Epithelial cell of proximal tubule (primary cell): ENCODE measurements at places on chromosomes 16 and 17.
A peak's percentile ranks its signal among the peaks of the same experiment; 100 is the strongest.

- no peak for DNase-seq
Measured at GRCh38 chr17:28416703-28417311, 10.8 kb upstream of the SLC46A1 start.

- DNase-seq, result no peak
Measured at GRCh38 chr17:41982026-41982760, 15.6 kb downstream of the CNP start.

GRCh38 chr16:84795329-84796053, 24.3 kb upstream of the CRISPLD2 start:
- peak; percentile 35 for DNase-seq

DNA sequence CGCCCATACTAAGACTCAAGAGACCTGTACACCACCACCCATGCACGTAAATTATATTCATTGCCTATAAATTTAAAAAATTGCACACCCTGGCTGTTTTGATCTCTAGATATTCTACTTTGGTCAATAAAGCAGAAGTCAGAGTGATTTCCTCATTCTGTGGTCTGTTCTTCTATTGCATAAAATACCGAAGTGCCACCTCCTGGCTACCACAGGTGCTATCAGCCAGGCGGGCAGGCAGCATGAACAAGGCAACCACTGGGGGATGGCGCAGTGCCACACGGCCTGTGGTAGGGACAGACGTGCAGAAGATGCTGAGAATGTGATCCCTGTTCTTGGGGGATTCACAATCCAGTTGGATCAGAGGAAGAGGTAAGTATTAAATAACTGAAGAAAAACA, 122.3 kb downstream of the CDK5R1 start:
- DNase-seq, result no peak

DNA sequence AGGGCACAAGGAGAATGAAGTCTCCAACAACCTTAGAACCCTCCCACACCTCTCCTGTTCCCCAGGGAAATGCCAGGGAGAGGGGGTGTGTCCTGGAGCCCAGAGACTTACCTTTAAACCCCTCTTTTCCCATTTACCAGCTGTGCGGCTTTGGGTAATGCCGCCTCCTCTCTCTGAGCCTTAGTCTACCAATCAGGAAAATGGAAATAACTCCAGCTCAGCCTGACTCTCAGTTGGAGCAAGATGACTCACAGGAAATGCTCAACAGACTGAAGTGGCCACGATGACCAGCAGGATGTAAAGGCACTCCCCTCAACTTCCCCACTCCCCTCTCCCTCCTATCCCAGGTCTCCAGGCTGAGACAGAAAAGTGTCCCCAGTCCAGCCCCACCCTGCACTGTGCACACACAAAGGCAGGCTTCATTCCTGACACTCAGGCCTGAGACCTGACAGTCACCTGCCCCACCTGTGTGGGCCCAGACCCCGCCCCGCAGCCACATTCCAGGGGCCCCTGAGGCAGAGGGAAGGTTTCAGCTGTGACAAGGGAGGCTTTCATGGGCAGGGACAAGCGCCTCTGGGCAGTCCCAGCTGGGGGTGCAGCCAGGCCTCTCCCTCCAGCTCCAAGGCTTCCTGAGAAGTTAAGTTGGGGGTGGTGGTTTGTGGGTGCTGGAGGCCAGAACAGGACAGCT, 3.0 kb upstream of the KRT15 start:
- DNase-seq, result no peak

DNA sequence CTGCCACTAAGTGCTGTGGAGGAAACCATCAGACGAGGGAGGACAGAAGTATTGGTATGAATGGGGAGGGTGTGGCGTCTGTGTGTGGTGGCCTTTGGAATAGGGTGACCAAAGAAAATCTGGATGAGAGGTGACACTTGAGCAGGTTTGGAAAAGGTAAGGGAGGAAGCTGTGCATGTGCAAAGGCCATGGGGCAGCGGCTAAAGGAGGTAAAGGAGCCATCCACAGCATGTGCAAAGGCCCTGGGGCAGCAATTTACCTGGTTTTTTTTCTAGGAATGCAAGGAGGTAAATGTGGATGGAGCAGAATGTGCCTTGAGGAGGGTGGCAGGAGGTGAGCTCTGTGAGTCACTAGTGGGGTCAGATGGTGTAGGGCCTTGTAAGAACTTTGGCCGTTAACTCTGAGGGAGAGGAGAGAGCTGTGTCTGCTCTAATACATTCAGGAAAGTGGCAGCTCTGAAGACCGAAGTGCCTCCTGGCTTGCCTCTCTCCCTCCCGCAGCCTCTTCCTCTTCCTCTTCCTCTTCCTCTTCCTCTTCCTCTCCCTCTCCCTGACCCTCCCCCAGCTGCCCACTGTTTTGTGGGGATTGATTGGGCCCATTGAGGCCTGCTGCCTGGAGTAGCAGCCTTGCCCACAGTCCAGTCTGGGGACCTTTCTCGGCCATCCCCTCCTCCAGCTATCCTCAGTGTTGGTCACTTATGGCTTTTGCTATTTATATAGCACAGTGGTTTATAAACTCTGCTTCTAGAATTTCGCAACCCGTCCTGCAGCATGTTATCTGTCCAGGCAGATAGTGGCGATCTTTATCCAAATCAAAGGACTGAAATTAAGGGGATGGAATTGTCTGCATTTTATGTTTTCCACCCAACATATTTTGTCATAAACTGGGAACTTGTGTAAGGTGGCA, 38.7 kb downstream of the CMIP start:
- DNase-seq, result no peak

- DNase-seq, result no peak
Measured at GRCh38 chr16:67674851-67675578, 8.4 kb downstream of the C16orf86 start.

- DNase-seq, result no peak
Measured at GRCh38 chr17:16935786-16936185, 36.1 kb downstream of the TNFRSF13B start.

- no peak for DNase-seq
Measured at GRCh38 chr16:47019568-47019967, 46.1 kb upstream of the DNAJA2 start.

DNA sequence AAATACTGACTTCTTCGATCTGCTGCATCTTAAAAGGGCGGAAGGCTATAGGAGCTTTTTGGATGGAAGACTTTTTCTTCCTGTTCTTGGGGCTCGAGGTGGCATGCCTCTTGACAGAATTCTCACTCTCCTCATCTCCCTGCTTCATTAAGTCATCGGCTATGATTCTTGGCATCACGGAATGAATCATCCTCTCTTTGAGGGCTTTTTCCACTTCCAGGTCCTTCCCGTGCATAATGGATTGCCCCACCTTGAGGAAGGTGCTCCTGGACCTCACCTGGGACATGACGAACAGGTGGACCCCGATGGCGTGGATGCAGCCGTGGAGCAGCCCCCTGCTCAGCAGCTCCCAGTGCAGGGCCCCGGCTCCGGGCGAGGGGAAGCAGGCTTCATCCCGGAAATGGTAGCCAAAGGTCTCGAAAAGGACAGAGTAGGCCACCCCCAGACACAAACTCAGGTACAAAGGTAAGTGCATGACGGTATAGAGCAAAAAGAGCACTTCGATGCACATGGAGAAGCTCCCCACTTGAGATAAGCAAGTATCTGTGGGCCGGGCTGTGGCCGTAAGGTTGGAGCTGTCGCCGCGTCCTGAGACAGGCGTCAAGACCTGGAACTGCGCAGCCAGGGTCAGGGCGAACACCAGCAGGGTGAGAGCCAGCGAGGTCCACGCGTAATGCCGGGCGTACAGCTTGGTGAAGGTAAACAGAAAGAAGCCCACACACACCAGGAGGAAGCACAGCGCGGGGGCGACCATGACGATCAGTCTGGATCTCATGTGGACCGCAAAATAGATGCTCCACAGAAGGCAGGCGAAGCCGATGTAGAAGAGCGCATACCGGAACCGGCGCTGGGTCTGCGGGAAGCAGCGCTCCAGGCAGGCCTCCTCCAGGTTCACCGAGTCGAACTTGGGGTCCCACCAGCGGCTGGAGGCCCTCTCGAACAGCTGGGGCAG, 1.7 kb downstream of the ADCY9 start:
- no peak for DNase-seq

- DNase-seq, result no peak
Measured at GRCh38 chr16:10485698-10486382, 94.6 kb downstream of the EMP2 start.

DNA sequence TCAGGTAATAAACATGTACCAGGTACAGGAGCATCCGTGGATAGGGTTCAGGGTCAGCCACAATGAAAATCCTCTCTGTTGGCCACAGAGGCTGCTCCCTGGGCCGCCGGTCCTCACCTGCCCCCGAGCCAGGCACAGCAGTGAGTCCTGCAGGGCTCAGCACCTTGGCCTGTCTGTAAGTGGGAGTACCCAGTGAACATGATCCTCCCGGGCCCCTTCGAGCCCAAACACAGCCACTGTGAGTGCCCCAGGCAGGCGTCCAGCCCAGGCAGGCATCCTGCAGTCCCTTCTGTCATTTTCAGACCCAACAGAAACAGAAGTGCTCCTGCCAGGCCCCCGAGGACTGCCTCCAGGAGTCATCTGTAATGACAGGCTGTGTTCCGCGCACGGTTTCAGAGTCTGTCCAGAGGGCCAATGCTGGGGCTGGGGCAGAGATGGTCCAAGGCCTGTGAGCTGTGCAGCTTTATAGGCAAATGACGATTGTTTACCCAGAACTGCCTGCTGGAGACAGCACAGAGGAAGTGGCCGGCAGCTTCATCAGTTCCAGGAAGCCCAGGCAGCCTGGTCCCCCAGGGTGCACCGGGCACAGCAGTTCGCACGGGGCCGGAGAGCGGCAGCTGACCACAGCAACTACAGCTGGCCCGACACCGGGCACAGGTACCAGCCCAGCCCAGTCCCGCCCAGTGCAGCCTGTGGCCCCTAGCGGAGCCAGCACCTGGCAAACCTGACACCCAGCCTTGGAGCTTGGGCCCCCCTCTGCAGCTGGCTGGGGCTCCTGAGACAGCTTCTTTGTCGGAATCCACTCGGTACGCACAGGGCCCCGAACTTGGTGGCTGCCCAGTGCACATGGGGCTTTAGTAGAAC, 13.2 kb downstream of the SLC7A5 start:
- no peak for DNase-seq

DNA sequence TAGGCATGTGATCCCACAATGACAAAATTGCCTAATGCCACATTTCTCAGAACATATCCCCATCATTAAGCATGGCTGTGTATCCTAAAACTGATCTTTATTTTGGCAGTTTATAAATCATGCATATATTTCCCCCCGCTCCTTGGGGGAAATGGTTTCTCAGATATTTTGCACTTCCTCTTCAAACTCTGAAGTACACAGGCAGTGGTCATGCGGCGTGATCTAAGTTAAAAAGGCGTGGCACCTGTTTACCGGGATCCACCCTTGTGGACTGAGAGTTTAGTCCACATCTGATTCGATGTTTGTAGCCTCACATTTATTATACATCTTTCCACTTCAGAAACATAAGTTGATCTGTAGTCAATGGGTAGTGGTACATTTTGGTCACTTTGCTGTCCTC, 51.4 kb downstream of the USP10 start:
- DNase-seq, result no peak

- DNase-seq, result no peak
Measured at GRCh38 chr16:25108054-25108453, 3.5 kb upstream of the LCMT1 start.

DNA sequence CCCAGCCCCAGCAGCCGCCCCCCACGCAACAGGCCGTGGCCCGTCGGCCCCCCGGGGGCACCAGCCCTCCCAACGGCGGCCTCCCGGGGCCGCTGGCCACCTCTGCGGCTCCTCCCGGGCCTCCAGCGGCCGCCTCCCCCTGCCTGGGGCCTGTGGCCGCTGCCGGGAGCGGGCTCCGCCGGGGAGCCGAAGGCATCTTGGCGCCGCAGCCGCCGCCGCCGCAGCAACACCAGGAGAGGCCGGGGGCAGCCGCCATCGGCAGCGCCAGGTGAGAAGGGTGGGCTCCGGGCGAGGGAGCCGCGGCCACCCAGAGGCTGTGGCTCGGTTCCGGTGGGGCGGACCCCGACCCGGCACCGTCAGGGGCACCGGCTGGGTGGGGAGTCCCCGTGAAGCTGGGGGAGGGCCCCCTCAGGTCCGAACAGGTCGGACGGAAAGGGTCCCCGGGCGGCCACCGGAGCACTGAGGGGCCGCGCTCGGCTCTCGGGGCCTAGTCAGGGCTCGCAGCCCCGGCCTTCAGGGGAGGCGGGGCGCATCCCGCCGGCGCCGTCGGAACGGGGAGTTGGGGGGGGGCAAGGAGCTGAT, 583 bp downstream of the ATXN2L start:
- DNase-seq, result no peak

- no peak for DNase-seq
Measured at GRCh38 chr16:12587170-12587569, 216.5 kb downstream of the CPPED1 start.

DNA sequence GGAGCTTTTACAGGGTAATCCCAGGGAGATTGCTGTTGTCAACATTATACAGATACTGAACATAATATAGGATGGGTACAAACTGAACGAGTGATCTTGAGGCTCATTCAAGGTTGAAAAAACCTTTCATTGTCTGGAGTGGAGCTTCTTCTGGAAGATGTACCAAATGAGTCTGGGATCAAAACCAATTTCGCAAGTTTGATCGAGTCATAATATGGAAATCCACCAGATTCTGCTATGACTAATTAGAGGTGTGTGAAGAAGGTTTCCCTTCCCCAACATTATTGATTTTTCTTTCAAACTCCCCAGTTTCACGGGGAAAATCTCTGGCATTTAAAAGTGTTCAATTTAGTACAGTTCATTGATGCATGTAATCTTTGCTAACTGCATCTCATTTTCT, 324.1 kb downstream of the ZFHX3 start:
- peak; percentile 27 for DNase-seq

- DNase-seq, result no peak
Measured at GRCh38 chr17:8835106-8835505, 32.4 kb downstream of the PIK3R6 start.

GRCh38 chr16:27638833-27639560, 89.1 kb downstream of the KATNIP start:
- DNase-seq, result no peak

DNA sequence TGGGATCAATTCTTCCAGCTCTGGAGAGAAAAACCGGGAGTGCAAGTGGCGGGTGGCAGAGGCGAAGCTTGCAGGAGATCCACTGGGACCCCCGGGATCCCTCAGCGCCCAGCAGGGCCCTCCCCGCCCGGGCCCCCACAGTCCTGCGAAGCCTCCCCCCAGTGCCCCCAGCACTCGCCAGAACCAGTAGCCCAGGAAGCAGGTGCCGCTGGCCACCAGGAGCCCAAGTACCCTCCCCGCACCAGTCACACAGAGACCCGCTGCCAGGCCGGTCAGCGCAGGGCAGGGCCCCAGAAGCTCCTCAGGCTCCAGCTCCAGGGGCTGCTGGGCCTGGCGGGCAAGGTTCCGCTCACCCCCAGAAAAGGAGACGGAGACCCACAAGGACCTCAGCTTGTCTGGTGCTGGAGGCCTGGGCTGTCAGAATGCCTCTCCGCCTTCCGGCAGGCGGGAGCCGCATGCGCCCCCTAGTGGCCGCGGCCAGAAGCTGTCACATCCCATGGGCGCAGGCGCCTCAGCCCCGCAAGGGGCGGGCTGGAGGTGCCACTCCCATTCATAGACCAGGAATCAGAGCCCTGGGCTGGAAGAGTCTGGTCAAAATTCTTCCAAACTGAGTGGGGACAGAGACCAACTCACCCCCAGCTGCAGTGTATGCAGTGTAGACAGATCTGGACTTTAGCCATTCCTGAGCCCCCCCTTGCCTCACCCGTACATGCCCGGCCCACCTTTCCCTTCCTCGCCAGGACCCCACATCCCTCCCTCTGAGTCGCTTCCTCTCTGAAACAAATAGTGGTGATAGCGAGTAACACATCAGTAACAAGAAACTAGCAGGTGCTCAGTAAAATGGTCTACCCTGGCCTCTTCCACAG, 1002.3 kb downstream of the KCNJ18 start:
- no peak for DNase-seq

- no peak for DNase-seq
Measured at GRCh38 chr17:59533694-59534093, 31.7 kb upstream of the DHX40 start.

- DNase-seq, result no peak
Measured at GRCh38 chr16:49789616-49790015, 66.3 kb downstream of the ZNF423 start.

- DNase-seq, result no peak
Measured at GRCh38 chr17:77400445-77400870, 259.7 kb downstream of the SEC14L1 start.
